ENCODE measurements at places on chromosomes 5 and 9. TPM values are rescaled to one million over a fixed set of nuclear protein-coding genes. Genes with fewer than 3 reads are reported as not detected.

GRCh38 chr9:134162926-134163370 lies 1.4 kb downstream of the RNU6ATAC start:
- no peak for DNase-seq

GRCh38 chr5:129460936-129461710 lies 1.0 kb downstream of the ADAMTS19 start:
- no peak for DNase-seq

- DNase-seq, result no peak
Measured at GRCh38 chr9:34139477-34140146, 13.1 kb upstream of the DCAF12 start.

GRCh38 chr9:86723346-86723745 lies 224.0 kb downstream of the GAS1 start:
- no peak for DNase-seq

GRCh38 chr5:88875341-88876234 lies 7.4 kb downstream of the MEF2C start:
- no peak for DNase-seq

DNA sequence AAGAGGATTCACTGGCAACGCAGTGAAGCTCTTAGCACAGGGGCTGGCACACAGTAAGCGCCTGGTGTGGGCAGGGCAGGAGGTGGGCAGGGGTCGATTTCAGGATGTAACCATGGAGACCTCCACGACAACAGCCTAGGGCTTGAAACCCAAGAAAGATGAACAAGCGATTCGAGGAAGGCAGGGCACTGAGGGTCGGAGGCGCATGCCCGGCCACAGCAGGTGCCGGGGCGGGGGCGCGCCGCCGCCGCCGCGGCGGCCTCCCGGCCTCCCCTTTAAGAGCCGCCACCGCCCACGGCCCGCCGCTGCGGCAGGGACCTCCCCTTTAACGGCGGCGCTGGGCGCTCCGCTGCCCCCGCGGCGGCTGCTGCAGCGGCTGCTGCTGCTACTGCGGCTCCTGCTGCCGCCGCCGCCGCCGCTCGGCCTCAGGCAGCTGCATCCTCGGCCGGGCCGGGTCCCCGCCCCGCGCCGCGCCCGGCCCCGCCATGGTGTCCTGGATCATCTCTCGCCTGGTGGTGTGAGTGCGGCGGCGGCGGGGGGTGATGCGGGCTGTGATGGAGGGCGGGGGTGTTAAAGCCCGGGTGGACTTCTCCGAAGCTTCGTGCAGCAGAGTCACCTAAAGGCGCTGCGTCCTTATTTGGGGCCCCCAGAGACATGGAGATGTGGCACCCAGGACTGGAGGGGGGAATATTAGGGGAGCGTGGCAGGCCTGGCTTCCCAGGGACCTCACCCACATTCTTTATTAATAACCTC lies at the start of gene REEP2:
Gene REEP2 (plus strand): TSS at position 334 of the 753 bp plus-strand sequence. CDS start 152 bp downstream, at position 486.
- no peak for DNase-seq

DNA sequence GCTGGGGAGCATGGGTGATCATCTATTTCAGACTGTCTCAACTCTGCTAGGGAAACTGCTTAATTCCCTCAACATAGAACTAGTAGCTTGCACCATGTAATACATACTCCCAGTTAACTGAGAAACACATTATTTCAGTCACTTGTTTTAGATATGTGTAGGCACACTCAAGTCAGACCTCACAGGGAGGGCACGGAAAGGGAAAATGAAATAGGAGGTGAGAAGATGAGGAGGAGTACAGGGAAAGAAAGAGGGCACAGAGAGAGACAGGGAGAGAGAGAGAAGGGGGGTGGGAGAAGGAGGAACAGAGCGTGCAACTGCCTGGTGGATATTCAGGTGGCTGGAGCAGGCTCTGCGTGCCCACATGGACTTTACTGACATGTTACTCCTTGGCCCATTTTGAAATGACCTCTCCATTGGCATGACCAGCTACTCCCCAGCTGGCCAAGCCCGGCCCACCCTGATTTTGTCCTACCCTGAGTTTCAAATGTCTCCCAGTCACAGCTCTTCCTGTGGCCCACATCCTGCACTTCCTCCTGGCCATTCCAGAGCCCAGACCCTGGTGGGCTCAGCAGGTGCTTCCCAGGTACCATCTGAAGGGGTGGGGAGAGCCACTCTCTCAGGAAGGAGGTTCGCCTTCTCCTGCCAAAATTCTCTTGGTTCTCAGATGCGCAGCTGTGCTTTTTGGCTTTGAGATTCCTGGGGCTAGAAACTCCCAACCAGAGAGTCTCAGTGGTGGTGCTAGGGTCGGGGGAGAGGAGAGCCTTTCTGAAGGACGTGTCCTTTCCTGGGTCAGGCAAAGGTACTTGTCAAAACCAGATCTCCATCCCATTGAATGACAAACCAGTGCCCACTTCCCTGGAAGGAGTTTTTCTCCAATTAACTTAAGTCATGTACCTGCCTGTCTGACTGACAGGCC lies 229.4 kb downstream of the FSTL4 start:
- no peak for DNase-seq

DNA sequence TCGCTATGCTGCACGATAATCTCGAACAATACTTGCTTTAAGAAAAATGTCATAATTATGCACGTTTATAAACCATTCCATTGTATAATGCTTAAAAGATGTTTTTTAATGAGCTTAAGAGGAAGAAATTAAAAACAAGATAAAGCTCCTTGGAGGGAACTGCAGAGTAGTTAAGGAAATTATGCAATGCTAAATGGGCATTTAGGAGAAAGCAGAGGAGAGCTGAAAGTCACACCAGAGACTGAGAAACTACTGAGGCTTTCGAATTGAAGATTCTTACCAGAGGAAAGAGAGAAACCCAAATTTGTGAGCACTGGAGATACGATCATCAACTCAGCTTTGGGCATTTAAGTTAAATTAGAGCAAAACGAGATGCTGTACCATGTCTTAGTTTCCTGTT lies 119.4 kb downstream of the CDH10 start:
- DNase-seq, result no peak

GRCh38 chr5:176979669-176980068 lies 26.9 kb downstream of the UIMC1 start:
- no peak for DNase-seq

- DNase-seq, result no peak
Measured at GRCh38 chr5:142427529-142427928, 102.7 kb upstream of the SPRY4 start.

DNA sequence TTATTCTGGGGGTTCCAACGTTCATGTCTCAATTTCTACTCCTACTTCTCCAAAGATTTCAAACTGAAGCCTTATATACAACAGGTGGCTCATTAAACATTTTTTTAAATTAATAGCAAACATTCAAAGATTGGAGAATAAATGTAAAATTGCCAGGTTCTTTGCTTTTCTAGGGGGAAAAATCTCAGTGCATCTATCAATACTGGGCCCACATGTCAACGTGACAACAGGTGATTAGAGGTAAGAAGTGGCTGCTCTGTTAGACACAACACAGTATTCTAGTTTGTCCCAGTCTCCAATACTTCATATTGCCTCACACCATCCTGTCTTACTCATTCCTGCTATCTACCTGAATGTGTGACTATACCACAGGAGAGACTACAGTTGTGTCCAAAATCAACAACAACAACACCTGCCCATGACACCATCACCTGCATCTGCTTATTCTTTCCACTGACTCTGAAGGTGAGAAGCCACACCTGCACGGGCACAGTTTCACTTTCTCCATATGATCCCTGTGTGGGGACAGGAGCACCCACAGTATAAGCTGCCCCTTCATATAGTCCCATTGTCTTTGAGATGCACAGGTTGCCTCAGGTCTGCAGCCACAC lies 110.2 kb downstream of the LHFPL2 start:
- no peak for DNase-seq

GRCh38 chr5:15387931-15388524 lies 112.0 kb upstream of the FBXL7 start:
- DNase-seq, result no peak

GRCh38 chr5:147629196-147629595 lies 119.3 kb upstream of the DPYSL3 start:
- DNase-seq, result no peak

GRCh38 chr9:115642285-115642684 lies 511.3 kb upstream of the PAPPA start:
- no peak for DNase-seq

- no peak for DNase-seq
Measured at GRCh38 chr5:82987188-82987587, 90.0 kb downstream of the TMEM167A start.

DNA sequence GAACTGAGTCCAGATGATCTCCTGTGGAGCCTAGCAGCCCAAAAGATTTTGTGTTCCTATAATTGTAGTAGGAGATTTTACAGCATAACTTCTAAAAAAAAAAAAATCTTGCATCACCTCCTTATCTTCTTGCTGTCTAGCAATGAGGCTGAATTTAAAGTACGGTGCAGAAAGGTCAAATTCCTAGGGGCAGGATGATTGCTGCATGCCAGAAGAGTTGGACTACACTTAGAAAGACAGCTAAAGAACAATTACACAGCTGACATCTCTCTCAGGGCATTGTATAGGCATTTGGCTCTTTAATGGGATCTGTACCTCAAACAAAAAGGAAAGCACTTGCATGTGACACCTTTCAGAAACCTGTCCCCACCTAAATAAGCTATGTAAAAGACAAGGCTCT lies 443.2 kb downstream of the HCN1 start:
- DNase-seq, result no peak

DNA sequence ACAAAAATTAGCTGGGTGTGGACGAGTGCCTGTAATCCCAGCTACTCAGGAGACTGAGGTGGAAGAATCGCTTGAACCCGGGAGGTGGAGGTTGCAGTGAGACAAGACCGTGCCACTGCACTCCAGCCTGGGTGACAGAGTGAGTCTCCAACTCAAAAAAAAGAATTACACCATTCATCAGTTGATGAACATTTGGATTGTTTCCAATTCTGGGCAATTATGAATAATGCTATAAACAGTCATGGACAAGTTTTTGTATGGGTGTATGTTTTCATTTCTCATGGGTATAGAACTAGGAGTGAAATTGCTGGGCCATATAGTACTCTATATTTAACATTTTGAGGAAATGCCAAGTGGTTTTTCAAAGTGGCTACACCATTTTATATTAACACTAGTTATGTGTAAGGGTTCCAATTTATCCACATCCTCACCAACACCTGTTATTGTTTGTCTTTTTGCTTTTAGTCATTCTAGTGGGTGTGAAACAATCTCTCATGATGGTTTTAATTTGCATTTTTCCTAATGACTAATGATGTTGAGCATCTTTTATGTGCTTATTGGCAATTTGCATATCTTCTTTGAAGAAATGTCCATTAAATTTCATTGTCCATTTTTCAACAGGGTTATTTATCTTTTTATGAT lies 9.0 kb upstream of the CCDC125 start:
- no peak for DNase-seq

DNA sequence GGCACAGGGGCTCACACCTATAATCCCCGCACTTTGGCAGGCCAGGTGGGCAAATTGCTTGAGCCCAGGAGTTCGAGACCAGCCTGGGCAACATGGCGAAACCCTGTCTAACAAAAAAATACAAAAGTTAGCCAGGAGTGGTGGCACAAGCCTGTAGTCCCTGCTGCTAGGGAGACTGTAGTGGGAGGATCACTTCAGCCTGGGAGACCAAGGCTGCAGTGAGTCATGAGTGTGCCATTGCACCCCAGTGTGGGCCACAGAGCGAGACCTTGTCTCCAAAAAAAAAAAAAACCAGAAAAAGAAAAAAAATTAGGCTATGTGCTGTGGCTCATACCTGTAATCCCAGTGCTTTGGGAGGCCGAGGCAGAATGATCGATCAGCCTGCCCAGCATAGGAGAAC lies 58.5 kb upstream of the EIF4EBP3 start:
- DNase-seq, result no peak

DNA sequence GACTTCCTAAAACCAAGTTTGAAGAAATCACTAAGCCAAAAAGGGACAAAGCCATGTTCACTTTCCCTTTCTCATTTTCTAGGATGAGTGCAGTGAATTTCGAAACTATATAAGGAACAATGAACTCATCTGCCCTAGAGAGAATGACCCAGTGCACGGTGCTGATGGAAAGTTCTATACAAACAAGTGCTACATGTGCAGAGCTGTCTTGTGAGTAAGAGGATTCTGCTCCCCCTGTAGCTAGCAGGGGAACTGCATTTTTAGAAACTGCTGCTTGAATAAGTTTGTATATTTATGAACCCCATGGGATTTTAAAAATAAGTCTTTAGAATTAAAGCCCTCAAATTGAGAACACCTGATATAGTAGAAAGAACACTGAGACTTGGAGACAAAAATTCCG lies 42.7 kb upstream of the SPINK14 start:
- no peak for DNase-seq

GRCh38 chr9:120481846-120482245 lies 98.1 kb downstream of the CDK5RAP2 start:
- no peak for DNase-seq

DNA sequence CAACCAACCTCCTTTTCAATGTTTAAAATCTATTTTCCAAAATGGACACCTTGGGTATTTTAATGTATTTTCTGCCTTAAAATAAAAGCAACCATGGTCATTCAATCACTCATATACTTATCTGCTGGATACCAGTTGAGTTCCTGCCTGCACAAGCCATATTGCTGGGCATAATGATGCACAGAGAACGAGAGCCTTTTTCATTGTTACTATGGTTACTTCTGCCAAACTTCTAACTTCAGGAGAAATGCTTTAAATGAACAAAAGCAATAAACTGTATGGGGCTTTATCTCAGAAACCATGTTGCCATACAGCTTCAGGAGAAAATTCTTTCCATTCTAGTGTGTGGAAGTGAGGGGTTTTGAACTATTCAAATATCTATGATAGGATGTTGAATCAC lies 269.5 kb downstream of the GABRB2 start:
- no peak for DNase-seq

DNA sequence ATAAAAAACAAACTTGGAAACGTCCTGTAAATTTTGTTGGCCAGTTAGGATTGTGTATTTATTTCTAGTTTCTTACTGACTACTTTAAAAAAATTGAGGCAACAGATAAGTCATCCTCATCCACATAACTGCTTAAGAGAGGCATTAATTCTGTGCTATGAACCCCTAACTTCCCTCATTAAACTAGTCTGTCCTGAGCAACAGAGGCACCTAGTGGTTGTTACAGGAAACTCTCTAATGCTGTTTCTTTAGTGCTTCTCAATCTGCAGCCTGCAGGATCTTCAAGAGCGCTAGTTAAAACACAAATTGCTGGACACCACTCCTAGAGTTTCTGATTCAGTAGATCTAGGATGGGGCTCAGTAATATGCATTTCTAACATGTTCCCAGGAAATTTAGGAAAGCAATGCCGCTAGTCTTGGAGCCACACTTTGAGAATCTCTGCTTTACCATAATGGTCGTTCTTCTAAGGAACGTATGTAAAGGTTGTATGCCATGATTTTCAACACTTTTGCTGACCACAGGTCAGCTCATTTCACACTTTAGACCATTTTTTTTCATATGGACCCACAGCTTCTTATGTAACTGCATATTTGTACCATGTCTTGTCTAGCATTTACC lies 410.1 kb upstream of the SMARCA2 start:
- no peak for DNase-seq

- DNase-seq, result no peak
Measured at GRCh38 chr5:138506370-138507306, 36.4 kb downstream of the ETF1 start.

RABEPK gene
- total RNA-seq, result 11.2 TPM

LVRN gene
- not detected for total RNA-seq

LCN10 gene
- total RNA-seq, result 1.1 TPM

HINT2 gene
- total RNA-seq, result 23.1 TPM

ROPN1L gene
- 0.49 TPM for total RNA-seq

PARP8 gene
- total RNA-seq, result 158 TPM

NELFB gene
- total RNA-seq, result 64.2 TPM

LCNL1 gene
- total RNA-seq, result not detected

IRF1 gene
- 632 TPM for total RNA-seq

RANBP17 gene
- total RNA-seq, result 3.0 TPM

FANCG gene
- total RNA-seq, result 19.6 TPM

PCDHA5 gene
- total RNA-seq, result not detected

SOHLH1 gene
- total RNA-seq, result not detected

GZMA gene
- 2.0 TPM for total RNA-seq

GLRA1 gene
- total RNA-seq, result not detected

All from naive thymus-derived CD4-positive, alpha-beta T cell (primary cell).